Activated T-cell treated with anti-CD3 and anti-CD28 coated beads, Interleukin-2, amount 50 U/mL, for 72 hours (primary cell): ENCODE measurements at places on chromosomes 7 and 10.

DNA sequence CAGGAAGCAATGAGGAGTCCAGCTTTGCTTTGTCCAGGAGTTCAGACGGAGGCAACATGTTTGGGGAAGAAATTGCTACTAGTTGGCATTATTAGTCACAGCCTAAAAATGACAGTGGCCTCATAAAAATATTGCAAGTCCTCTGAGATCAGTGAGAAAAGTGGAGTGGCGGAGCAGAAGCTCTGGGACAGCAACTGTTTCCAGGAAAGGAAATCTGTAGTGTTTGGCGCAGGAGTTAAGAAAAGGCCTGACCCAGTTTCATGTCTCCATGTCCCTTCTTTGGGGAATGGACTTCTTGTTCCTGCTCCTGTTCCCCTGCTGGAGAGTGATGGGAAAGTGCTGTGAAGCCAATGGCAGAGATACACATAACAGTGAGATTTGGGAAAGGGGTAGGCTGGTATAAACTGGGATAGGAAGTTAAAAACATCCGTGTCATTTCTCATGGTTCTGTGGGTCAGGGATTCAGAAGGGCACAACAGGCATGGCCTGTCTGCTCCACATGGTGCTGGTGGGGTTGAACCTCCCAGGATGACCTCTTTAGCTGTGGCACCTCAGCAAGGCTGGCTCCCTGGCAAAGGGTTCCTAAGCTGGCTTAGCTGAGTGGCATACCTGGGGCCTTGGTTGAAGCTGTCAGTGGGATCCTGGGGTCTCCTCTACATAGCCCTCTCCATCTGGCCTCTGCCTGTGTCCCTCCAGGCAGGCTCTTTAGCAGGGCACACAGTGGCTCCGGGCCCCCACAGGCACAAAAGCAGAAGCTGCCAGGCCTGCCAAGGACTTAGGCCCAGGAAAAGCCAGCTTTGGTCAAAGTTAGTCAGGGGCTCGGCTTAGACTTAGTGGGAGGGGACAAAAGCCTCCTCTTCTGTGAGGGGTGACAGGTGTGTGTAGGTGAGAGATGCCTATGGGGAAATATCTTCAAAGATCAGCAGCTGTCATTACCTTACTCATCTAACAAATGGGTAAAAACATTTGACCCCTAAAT, 77.7 kb downstream of the WDFY4 start:
- no peak for DNase-seq

DNA sequence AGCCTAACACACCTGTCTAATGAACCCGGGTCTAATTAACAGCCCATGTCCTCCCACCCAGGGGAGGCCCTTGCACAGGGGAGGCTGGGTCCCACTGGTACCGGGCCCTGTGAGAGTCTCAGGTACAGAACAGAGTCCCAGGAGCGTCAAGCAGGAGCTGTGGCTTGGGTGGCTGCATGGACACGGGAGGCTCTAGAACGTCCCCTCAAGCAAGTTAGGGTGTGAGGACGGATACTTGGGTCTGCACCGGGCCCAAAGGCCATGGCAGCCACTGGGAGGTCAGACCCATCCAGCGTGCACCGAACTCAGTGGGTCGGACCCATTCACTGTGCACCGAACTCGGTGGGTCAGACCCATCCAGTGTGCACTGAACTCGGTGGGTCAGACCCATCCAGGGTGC, 309.7 kb downstream of the DNAJB6 start:
- no peak for DNase-seq

DNA sequence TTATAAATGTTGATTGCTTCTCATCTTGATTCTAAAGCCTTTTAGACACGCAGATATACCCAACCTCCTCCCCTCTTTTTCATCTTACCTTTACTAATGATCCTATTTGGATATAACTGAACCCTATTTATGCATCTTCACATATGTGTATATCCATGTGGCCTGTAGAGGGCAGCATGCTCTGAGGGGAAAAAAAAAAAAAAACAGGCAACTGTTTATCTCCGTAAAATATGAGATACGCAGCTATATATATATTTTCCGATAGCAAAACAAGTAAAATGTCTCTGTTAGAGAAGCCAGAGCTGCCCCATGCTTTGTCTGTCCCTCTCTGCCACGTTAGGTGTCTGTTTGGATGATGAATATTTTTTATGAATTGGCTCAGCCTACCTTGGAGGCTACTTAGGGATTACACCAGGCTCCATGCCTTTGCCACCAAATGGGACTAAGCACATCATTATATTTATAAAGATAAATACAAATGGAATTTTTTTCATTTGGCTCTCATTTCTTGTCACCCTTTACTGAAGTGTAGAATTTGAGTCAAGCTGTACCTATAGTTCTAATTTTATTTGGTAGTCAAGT, 174.8 kb upstream of the FZD1 start:
- peak; percentile 19 for DNase-seq

DNA sequence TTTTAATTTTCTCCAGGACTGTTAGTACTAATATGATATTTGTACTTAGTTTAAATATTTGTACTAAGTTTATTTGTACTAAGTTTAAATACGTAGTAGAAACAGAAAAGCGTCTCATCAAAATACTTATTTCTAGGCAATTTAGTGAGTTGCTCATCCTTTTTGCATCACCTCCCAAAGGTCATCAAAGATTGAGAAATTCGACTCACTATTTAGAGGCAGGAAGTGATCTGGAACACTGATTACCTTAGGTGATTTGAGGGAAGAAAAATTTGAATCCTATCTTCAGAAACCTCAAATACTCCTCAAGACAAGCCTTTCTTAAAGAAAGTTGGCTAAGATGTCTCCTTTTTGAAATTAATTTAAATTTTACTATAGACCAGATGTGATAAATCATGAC, 14.5 kb downstream of the WNT16 start:
- DNase-seq: no peak

DNA sequence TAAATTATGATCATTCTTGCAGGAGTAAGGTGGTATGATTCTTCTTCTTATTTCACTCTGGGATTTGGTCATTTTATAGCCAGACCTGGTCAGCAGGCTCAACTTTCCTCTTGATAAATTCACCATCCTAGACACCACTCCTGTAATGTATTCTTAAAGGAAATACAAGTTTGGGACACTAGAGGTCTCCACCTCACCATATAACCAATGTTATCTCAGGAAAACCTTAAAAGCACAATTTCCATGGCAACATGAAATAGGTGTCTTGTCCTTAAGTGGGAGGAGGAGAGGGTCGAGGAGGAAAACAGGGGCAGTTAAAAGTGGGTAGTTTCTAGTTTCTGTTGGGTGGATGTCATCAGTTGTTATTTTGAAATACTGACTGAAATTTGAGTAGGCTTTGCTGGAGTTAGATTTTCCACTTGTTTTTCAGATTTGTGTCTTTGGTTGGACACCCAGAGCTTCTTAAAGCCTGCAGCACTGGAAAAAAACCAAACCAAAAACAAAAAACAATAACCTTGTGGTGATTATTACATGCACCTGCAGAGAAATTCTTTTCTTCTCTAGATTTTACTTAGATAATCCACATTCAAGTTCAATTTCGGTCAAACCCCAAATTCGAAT, 163.1 kb downstream of the PRKCQ start:
- DNase-seq: peak; percentile 33

DNA sequence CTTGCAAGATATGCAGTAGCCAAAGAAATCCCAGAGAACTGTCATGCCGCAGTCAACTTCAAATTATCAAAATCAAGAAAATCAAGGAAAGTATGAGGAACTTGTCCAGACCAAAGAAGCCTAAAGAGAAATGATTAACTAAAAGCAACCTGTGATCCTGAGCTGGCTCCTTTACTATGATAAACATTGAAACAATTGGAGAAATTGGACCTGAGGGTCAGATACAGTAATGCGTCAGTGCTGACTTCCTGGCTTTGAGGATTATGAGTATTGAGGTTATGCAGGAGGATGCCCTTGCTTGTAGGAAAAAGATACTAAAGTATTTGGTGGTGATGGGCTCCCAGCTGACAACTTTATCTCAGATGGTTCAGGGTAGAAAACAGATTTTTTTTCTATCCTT, 324.7 kb upstream of the AKR1E2 start:
- DNase-seq: no peak

DNA sequence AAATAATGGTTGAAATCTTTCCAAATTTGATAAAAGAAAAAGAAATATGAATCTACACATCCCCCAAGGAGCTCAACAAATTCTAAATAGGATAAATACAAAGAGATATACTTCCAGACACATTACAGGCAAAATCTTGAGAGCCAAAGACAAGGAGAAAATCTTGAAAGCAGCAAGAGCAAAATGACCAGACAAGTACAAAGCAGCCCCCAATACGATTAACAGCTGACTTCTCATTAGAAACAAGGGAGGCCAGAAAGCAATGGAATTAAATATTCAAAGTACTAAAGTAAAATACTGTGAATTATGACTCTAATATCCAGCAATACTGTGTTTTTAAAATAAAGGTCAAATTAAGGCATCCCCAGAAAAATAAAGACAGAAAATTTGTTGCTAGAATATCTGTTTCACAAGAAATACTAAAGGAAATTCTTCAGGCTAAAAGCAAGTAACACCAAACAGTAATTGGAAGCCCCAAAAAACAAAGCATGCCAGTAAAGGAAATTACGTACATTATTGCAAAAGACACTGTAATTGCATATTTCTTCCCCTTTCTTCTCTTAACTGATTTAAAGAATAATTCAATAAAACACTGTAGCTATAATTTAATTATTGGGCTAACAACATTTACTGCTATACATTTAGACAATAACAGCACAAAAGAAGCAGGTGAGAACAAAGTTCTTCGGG, 36.4 kb downstream of the ZNF438 start:
- DNase-seq: no peak

DNA sequence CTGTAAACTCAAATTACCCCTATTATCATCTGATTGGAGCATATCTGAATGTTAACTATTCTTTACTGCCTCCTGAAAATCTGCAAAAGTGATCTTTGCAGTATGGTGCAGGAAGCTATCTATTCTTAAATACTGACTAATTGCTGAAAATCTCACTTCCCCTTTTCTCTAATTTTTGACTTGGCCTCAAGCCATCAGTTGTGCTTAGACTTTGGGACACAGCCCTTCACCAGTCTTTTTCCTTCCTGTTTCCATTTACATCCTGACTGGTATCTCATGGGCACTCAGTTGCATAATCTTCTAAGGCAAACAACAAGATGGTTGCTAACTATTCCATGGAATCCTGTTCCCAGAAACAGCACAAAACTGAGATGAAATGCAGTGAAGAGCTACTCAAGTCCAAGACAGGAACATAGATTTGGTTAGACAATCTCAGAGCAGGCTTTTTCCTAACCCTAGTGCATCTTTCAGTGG, 228.5 kb downstream of the SORCS1 start:
- no peak for DNase-seq

DNA sequence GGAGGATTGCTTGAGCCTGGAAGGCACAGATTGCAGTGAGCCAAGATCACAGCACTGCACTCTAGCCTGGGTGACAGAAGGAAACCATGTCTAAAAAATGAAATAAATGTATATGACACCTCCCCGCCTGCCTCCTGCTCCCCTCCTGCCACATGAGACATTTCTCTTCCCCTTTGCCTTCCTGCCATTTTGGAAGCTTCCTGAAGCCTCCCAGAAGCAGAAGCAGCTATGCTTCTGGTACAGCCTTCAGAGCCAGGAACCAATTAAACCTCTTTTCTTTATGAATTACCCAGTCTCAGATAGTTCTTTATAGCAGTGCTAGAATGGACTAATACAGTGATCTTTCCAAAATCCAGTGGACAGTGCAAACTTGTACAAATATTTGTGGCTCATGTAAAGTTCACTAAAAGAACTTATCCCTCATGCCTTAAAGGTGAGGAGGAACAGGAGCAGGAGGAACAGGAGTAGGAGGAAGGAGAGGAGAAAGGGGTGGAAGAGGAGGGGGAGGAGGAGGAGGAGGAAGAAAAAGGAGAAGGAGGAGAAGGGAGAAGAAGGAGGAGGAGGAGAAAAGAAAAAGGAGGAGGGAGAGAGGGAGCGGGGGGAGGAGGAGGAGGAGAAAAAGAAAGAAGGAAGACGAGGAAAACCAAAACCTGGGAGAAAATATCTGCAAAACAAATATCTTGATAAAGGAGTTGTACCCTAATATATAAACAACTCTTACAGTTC, 2.8 kb upstream of the ABI1 start:
- no peak for DNase-seq

DNA sequence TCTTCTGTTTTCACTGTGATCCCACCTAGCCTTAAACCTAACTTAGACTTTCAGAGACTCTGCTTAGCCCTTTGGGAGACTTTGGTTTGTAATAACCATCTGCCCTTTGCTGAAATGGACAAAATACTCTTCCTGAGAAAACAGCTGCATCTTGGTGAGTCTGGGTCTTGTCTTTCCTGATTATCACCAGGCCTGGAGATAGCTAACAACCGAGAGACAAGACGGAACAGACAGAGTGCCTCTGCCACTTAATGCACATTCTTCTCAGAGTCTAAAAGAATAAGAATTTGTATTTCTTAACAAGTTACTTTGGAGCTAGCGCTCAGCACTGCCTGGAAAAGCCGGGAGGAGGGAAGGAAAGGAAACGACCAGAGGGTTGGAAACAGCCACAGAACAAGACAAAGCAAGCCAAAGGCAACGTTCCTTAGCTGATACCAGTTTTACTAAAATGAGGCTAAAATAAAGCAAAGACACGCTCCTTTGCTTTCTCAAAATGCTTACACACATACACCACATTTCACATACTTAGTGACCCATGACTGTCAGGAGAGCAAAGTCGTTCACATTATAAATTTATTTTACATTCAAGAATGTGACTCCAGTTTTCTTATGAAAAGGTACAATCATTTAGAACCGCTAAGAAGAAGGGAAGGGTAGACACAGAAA, 70.3 kb upstream of the DGKI start:
- DNase-seq: no peak

DNA sequence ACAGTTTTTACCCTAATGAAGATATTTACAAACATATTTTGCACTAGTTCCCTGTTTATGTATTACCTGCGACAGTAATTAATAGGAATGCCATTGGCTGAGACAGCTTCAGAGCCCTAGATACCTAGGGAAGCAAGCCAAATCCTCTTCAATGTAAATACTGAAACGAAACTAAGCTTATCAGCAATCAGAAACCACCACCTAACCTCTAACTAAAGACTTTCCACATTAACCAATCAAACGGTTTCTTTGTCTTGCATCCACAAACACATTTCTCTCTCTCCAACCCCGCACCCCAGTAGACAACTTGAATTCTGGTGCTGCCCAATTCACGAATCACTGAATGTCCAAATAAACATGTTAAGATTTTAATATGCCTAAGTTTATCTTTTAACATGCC, 474.4 kb upstream of the C7orf33 start:
- DNase-seq: no peak

DNA sequence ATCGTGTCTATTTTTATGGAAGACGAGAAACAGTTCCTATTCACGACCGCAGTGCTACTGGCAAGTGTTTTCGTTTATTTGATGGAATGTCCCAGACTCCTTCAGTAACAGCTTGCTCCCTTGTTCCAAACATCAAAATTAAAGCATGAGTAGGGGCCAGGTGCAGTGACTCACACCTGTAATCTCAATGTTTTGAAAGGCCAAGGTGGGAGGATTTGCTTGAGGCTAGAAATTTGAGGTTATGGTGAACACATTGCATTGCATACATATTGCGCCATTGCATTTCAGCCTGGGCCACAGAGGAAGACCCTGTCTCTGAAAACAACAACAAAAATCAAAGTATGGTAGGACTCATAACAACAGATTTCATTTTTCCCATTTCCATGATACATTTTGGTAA, 22.8 kb downstream of the PTTG1IP2 start:
- no peak for DNase-seq

GRCh38 chr10:117929327-117930067, 117.2 kb downstream of the RAB11FIP2 start:
- no peak for DNase-seq

GRCh38 chr10:44492678-44493077, 107.8 kb upstream of the CXCL12 start:
- no peak for DNase-seq

GRCh38 chr7:12770227-12770975, 83.0 kb downstream of the ARL4A start:
- no peak for DNase-seq

- DNase-seq: no peak
Measured at GRCh38 chr10:94143261-94143660, 149.5 kb downstream of the PLCE1 start.
